ENCODE measurements at places on chromosomes 5 and 9. TPM values are rescaled to one million over a fixed set of nuclear protein-coding genes. Genes with fewer than 3 reads are reported as not detected.

QSOX2 gene
- polyA plus RNA-seq, result 6.8 TPM

SPINK13 gene
- 0.15 TPM for polyA plus RNA-seq

STING1 gene
- 28.3 TPM for polyA plus RNA-seq

PCDHGB1 gene
- 0.11 TPM for polyA plus RNA-seq

CDH10 gene
- not detected for polyA plus RNA-seq

PCDHGA8 gene
- polyA plus RNA-seq, result 0.45 TPM

PCDHB11 gene
- 1.4 TPM for polyA plus RNA-seq
